ENCODE measurements at places on chromosomes 5 and 9. TPM values are rescaled to one million over a fixed set of nuclear protein-coding genes. Genes with fewer than 3 reads are reported as not detected.

CDH9 gene
- not detected for total RNA-seq

DNAH5 gene
- total RNA-seq = 0.14 TPM

TMEM171 gene
- 0.86 TPM for total RNA-seq

CCNI2 gene
- total RNA-seq = not detected

LHX3 gene
- 1.1 TPM for total RNA-seq

All from Caco-2 (cell line).